ENCODE measurements at places on chromosomes 1 and 21.

- no peak for DNase-seq
Observed at GRCh38 chr1:59776960-59777852, 37.5 kb upstream of the HOOK1 start.

DNA sequence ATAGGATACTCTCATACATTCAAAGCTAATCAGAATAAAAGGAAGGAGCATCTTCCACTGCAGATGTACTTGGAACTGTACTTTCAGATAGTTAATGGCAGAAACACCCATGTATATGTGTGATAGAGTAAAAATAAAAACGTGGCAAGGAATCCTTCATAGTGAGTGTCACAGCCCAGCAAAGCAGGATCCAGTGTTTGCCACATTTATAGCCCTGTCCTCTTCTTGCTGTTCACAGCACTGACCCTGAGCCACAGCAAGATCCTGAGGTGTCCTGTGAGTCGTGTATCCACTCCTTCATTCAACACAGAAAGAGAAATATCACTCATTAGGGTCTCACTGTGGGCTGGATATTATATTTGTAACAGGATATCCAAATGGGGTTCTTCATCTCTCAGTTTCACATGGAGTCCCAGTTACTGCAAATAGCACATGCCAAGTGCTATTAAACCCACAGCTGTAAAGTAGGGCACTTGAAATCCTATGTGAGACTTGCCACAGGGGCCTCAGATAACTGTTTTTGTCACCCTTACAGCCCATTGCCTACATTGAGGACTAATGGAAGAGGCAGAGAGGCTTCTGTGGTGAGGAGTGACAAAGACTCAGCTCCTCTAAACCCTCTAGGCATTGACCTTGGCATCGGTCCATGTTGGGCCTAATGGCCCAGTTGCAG is 41.3 kb downstream of the CYP2J2 start:
- DNase-seq = no peak

DNA sequence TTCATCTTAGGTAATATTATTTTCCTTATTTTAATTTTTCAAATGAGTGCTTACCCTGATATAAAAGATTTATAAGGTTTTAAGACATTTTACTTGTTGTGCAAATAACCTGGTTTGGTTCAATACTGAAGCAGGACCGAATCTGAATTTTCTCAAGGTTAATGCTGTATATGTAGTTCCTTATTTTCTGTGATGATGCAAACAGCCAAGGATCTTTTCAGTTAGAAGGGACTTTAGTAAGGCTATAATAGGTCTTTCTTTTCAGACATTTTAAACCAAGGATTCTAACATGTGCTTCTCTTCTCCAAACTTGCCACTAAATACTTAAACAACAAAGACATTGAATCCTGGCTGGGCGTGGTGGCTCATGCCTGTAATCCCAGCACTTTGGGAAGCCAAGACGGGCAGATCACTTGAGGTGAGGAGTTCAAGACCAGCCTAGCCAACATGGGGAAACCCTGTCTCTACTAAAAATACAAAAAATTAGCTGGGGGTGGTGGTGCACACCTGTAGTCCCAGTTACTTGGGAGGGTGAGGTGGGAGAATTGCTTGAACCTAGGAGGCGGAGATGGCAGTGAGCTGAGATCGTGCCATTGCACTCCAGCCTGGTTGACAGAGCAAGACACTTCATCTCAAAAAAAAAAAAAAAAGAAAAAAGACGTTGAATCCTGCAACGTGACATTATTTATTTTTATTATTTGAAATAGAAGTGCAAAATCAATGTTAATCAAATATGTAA is 3.2 kb upstream of the ARPC5 start:
- no peak for DNase-seq

DNA sequence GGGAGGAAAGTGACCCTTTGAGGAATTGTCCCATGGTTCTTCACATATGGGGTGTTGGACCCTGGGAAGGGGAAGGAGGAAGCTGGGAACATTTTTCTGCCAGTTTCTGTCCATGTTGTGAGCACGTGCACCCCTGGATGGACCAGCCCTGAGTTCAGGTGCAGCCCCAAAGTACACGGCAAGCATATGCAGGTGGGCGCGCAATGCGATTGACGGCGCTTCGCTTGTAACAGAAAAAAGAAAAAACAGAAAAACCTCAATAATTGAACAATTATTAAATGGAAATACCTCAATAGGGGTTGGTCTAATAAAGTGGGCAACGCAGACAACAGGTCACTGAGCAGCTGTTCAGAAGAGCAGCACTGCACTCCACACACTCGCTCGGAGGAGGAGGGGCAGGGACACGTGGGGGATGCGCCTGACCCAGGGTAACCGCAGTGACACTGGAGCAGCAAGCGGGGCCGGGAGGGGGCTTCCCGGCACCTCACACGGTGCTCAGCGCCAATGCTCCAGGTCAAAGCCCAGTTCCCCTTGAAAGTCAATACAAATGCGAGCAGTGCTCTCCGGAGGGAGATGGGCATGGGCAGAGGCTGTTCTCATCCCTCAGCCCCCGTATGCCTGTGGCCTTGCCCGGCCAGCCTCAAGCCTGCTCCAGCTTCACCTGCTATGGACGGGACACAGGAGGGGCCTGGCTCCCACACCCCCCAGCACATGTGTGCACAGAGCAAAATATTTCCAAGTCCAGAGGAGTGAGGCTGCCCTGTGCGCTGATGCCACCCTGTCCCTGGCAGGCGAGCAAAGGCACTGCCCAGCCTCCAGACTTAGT is 6.6 kb upstream of the ACTRT2 start:
- no peak for DNase-seq

- DNase-seq = peak; percentile 57
Observed at GRCh38 chr1:58545591-58546519, 671 bp downstream of the OMA1 start.

DNA sequence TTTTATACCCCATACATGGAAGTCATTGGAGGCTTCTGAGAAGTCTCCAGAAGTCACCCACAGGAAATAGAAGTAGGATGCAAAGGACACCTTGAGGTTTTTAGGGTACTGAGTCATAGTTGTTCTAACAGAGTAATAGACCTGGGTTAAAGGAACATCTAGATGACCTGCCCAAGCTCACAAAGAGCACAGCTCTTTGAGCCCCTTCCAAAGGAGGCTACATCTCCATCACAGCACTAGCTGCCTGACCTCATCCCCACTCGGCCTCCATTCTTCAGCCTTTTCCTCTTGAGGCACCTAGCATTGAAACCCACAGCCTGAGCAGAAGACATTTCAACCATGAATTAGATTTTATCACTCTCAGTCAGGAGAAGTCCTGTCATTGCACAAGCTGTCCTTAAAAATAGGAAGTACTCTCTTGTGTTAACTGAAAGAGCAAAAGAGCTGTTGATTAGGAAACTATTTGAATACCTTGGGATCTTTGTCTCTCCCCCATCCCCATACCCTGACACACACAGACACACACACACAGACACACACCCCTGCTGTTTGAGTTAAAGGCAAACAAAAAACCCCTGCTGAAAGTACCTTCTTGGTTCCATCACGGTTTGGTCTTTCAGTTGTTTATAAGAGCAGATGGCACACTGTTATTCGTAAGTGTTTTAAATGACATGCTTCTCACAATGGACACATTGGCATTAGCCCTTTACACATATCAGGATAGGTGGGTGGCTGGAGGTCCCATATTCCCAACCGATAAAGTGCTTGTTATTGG is 22.2 kb downstream of the MKNK1 start:
- DNase-seq = peak; percentile 2

GRCh38 chr1:163512349-163512989 is 190.7 kb downstream of the NUF2 start:
- DNase-seq = no peak

GRCh38 chr1:211267204-211267857 is 8.2 kb downstream of the RCOR3 start:
- no peak for DNase-seq

DNA sequence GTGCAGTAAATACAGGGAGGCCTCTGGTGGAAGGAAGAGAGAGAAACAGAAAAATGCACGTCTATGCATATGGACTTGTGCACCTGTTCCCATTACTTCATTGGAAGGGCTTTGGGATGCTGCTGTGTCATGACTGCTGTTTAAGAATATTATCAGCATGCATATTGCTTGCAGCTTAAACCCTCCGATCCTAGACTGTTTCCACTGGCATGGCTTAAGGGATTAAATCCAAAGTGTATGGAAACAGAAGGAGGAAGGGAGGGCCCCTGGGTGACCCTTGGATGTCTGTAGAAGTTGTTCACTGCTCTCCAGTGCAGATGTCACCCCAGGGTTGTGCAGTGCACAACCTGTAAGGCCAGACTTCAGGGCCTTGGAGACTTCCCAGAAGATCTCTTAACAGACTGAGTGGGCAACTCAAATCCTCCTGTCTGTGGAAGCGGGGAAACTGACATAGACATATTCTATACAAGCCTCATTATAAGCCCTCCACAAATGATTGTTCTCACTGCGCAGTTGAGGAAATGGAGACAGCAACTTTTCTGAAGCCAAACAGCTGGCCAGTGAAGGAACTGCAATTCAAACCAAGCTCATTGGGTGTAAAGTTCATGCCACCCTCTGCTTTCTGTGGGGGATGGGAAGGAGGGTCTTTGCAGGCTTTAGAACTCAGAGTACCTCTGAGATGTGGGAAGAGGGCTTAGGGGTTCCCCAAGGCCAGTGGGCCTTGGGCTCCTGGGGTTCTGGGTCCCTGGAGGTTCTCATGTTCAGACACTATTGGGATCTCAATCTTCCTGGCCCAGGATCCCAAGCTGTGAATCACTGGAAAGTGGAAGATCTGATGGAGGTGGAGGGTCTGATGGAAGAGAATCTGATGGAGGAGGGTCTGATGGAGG is 73.8 kb downstream of the UMODL1 start:
- DNase-seq = no peak

DNA sequence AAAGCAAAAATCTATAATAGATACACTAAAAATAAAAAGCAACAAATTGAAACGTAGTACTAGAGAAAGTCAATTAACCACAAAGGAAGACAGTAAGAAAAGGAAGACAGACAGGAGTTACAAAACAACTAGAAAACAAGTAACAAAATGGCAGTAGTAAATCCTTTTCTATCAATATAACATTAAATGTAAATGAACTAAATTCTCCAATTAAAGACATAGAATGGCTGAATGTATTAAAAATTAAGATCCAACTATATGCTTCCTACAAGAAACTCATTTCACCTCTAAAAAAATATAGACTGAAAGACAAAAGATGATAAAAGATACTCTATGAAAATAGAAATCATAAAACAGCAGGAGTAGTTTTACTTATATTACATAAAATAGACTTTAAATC is 79.1 kb downstream of the CTH start:
- DNase-seq = no peak

- no peak for DNase-seq
Observed at GRCh38 chr1:184818646-184819045, 64.0 kb upstream of the EDEM3 start.

DNA sequence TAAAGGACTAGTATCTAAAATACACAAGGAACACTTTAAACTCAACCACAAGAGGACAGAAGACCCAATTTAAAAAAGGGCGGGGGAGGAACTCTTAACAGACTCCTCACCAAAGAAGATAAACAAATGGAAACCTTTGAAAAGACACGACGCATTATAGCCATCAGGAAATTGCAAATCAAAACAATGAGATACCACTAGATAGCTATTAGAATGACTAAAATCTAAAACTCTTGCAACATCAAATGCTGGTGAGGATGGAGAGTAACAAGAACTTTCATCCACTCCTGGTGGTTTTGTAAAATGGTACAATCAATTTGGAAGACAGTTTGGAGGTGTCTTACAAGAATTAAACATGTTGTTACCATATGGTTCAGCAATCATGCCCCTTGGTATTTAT is 708.2 kb downstream of the BRINP3 start:
- no peak for DNase-seq

DNA sequence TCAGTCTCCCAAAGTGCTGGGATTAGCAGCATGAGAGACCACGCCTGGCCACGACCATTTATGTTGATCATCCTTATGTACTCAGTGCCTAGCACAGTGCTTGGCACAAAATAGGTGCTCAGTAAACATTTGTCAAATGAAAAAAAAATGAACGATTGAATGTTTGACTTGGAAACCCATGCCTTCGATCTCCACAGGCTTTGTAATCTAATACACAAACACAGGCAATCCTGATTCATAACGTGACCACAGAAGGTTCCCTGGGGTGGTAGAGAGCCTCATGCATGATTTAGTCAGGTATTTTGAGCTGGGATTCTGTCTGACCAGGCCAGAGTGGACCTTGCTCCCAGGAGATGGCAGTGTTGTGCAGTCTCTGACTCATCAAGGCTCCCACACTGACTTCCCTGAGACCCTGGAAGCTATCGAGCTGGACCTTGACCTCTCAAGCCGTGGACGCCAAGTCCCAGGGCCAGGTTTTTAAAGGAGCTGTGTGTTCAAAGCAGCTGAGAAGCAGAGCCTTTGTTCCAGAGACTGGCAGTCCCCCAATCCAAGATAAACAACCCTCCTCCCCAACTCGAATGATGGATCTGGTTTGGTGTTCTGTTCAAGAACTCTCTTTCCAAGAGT is 81.1 kb downstream of the PGM1 start:
- DNase-seq = no peak

DNA sequence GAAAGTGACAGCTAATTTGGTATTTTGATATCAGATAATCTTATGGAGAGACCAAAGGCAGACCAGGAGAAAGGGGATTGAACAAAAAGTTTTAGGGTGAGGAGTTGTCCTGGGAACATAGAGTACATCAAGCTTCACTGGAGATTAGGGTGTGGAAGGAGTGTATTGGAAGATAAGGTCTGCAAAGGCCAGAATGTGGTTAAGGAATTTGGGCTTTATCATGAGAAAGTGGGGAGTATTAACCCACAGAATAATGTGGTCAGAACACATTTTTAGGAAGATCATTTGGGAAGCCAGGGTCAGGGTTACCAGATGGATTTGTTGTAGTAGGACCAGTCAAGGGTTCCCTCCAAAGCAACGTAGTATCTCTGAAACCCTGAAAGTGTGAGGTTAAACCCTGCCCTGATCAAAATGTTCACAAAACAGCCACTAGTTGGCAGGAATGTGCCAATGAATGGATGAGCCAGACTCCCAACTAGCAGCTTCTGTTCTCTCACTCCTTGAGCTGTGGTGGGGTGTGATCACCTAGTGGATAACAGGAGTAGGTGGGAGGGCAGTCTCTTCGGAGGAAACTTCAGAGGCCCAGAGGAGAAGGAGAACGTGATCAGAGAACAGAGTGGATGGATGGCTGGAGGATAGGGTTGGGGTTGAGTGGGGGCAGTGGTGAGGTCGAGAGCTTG is 35.8 kb downstream of the SLC2A1 start:
- peak; percentile 46 for DNase-seq
